ENCODE measurements at places on chromosomes 1 and 21. TPM values are rescaled to one million over a fixed set of nuclear protein-coding genes. Genes with fewer than 3 reads are reported as not detected.

GRCh38 chr1:201312298-201312697 is 29.0 kb downstream of the PKP1 start:
- no peak for DNase-seq

GRCh38 chr1:202593845-202594244 is 116.4 kb downstream of the SYT2 start:
- DNase-seq: no peak

DNA sequence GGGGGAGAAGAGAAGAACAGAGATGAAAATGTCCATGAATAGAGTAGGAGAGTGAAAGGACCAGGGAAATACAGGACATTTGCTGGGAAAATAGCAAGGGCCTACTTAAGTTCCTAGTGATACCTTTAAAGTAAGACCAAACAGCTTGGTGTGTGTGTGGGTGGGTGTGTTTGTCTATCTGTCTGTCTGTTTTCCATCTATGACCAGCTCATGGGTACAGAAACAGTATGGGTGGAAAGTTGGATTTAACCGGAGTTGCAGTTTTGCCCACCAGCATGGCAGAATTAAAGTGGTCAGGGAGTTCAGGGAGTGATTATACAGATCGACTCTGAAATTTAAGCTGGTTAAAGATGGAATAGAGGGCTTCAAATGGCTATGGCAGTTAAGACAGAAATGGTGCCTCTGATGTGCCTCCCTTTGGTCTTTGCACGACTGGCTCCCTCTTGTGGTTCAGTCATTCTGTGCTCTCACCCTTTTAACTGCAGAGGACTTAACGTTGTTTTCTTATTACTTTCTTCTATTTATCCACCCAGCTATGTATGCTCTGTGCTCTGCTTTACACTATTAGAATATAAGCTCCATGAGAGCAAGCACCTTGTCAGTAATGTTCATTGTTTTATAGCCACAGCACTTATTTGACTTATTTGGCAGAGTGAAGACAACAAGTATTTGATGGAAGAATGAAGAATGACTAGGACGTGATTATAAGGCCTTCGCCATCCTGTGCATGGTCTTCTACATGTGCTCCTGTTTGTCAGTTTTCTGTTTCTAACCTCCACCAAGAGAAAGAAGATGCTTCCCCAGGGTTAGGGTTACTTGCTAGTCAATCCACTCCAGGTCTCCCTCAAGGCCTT is 72.7 kb upstream of the AK4 start:
- DNase-seq: peak; percentile 41

GRCh38 chr1:94245747-94246438 is 8.5 kb upstream of the ARHGAP29 start:
- DNase-seq: no peak

GRCh38 chr1:31467005-31467674 is 54.1 kb downstream of the SERINC2 start:
- DNase-seq: no peak

DNA sequence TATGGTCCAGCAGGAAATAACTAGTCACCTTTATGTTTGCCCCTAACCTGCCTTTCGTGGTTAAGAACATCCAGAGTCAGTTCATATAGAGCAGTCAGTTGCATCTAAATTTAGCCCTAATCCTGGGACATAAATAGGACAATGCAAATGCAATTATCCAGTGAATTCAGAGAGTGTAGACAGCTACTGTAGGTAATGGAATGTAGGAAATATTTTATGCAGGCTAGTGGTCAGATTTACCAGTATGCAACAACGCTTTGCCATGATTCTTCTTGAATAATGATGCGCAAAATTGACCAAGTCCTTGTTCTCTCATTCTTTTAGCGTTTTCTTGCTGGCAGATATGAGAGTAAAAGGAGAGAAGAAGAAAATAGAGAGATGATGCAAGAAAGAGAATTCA is 165.4 kb downstream of the LMX1A start:
- DNase-seq: no peak

GRCh38 chr1:235442788-235443429 is 61.3 kb downstream of the B3GALNT2 start:
- DNase-seq: no peak

GRCh38 chr1:62281922-62282555 is 37.2 kb downstream of the KANK4 start:
- DNase-seq: no peak

DNA sequence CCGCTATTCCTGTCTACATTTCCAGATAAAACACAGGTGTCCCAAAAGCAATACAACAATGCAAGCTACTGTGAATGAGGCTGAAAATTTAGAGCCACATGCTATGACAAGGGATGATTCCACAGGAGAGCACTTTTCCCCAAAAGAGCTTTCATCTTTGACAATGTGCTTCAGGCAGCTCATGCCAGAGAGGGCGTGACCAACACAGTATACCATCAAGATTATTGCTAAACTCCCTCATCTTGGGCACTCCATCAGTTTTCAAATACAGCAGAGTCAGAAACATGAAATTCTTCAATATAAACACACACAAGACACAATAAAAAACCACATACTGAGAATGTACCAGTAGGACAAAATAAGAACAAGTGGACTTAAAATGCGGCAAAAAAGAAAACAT is 6.7 kb downstream of the GON4L start:
- DNase-seq: no peak

- DNase-seq: no peak
Measured at GRCh38 chr1:149936170-149936991, at the start of gene MTMR11. Gene MTMR11 (minus strand): TSS chr1:149936879. CDS start chr1:149936647, 232 bp downstream.

DNA sequence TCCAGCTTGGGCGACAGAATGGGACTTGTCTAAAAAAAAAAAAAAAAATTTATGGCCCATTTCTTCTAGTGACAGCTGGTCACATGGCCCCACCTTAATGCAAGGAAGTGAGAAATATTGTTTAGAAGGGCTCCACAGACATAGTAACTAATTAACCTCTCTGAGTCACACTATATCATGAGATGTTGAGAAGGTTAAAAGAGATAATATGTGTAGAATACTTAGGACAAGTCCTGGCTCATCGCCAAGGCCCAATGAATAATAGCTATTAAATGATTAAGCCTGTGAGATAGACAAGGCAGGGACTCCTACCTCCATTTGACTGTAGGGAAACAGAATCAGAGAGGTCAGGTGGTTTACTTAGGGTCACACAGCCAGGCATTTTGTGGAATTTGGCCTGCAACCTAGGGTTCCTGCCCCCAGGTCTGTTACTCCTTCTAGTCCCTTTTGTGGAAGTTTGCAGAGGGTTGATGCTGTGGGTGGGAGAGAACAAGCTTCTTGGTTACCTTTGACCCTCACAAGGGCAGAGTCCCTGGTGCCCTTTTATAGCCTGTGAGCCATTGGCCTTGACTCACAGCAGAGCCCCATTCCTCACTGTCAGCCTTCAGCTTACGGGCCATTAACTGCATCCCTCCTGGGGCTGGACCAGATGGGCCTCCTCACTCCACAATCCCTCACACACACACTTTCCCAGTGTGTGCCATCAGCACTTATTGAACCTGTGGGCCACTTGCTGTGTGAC is 48.5 kb downstream of the OPRD1 start:
- DNase-seq: no peak

GRCh38 chr1:31755197-31755611 is 8.9 kb downstream of the ADGRB2 start:
- no peak for DNase-seq

DNA sequence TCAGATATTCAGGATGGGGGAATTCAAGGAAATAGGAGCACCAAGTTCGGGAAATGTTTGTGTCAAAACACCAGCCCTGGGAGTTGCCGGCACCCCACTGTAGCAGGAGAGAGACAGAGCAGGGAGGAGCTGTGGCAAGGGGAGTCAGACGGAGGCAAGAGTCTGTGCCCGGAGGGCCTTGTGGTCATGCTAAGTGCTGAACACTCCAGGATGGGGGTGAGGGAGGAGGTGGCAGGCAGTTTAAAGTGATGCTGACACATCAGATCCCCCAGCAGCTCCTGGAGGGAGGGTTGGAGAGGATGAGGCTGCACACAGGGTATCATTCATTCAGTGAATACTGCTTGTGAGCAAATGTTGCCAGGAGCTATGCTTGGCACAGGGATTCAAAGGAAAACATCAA is 150.3 kb upstream of the ETV3 start:
- no peak for DNase-seq

- no peak for DNase-seq
Measured at GRCh38 chr1:206734499-206735142, 36.0 kb upstream of the IL19 start.

DNA sequence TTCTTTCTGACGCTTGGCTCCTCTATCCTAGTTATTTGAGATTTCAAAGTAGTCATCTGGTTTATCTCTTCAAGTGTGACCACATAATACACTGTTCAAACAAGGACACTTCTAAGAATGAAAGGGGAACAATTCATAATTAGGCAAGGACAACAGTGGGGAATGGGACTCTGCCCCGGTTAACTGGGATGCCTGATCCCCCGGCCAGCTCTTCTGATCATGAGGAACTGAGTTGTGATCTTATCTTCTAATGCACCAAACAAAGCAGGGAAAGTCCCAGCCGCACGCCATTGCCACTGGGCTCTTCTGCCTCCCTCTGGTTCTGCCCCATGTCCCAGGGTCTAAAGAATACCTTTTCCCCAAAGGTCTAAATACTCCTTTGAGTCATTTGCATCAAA is 158.2 kb upstream of the IRF2BP2 start:
- DNase-seq: no peak

DNA sequence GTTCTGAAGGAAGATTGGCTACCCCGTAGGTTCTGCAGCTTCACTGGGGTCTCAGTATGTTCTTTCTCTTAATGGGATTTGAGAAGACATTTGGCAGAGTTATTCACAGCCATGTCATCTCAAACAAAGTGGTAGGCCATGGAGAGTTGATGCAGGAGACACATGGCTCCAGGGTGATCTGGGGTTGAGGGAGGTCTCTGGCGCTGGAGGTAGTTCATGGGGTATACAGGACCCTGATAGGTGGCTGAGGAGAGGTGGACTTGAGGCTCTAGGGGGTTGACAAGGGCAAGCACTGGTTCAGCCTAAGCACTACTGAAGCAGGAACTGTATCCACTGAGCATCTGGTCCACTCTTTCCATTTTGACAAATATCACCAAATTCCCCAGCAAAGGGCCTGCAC is 100.4 kb downstream of the C1orf94 start:
- no peak for DNase-seq

DNA sequence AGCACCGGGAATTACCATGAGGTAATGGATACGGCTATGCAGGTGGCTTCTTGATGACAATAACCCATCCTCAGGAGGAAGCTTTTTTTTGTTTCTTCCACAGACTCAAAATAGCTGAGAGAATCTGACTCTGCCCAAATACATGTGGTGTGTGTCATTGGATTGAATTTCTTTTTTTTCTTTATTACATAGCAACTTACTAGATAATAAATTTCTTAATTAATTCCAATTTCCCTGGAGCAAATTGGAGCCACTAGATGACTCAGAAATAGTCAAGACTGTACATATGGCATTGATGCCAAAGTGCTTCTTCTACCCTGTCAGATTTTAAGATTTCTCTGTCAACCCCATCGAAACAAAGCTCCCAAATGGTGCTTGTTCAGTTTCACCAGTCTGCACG is 42.7 kb downstream of the L1TD1 start:
- DNase-seq: no peak

DNA sequence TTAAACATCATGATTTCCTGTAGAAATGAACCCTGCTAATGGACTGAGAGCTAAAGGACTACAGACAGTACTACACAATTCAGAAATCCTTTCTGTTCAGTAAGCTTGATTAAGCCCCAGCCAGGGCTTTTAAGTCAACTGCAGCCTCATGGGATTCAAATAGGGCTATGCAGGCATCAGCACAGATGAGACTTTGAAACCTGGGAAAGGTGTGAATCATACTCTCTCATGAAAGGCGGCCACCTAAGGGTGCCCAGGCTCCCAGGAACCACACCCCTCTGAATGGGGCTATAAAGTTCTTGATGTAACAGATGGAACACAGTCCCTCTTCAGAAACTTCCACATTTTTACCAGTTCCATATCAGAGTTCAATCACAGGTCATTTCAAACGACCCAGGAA is 7.6 kb downstream of the SIPA1L2 start:
- no peak for DNase-seq

DNA sequence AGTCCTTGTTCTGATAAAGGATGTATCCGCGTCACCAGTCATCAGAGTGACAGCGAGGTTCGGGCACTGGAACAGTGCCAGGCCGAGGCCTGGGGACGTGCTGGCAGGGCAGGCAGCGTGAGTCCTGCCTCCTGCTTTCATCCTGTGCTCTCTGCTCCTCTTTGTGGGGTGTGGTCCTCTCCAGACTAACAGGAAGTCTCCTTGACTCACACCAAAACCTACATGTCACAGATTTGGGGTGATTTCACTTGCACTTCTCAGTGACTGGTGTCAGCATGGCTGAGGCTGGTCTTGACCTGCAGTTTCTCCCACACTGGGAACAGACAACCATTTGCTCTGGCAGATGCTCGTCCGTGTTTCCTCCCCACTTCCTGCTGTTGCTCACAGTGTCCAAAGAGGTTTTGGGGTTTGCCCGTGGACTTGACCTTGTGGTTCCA is 8.8 kb upstream of the NLRP3 start:
- DNase-seq: no peak

DNA sequence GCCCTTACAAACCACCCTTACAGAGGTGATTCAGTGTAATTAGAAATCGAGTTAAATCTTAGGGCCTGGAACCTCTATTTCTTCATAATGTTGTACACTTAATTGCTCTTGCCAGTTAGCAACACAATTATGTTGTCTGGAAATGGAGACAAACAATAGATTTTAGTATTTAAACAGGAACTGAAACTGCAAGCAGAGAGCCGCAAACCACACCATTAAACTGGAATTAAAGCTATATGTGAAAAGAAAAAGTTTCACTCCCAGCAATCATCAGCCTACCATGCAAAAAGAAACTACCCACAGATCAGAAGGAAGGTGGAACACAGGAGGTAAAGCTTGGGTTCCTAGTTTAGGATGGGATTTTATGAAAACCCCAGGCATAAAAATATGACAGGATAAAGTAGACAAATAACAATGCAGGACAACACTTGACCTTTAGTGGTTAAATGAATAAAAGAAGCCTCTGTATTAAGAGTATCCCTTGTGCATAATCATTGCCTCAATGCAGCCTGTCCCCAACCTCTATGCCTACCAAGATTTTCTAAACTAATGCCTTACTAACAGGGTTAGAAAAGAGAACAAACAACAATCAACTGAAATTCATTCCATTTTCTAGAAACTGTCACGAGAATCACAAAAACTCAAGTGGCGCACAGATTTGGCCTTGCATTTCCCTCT is 304.3 kb upstream of the ESRRG start:
- no peak for DNase-seq

Gene CLCA1
- not detected for total RNA-seq

Gene TFF2
- not detected for total RNA-seq

Gene KRTAP19-1
- not detected for total RNA-seq

Gene EPHB2
- 22.8 TPM for total RNA-seq

Gene OTUD7B
- total RNA-seq: 4.9 TPM

Gene AADACL3
- total RNA-seq: not detected

Gene C1orf185
- total RNA-seq: not detected

Gene GJA8
- total RNA-seq: not detected

Gene PLA2G2F
- total RNA-seq: not detected

Gene DYNLT4
- not detected for total RNA-seq

Gene TADA1
- 66.9 TPM for total RNA-seq

Gene RNF187
- 72.2 TPM for total RNA-seq

Gene MATN1
- total RNA-seq: 0.41 TPM

Gene AVPR1B
- not detected for total RNA-seq

Gene EPHA8
- total RNA-seq: 2.0 TPM

Gene CD164L2
- not detected for total RNA-seq

Gene S100A9
- total RNA-seq: 28.9 TPM

Gene OPRD1
- total RNA-seq: 0.82 TPM

Measured in frontal cortex (tissue), 4 donors.